Posterior cingulate gyrus (tissue), 11 donors: ENCODE measurements at places on chromosomes 2 and 18.

DNA sequence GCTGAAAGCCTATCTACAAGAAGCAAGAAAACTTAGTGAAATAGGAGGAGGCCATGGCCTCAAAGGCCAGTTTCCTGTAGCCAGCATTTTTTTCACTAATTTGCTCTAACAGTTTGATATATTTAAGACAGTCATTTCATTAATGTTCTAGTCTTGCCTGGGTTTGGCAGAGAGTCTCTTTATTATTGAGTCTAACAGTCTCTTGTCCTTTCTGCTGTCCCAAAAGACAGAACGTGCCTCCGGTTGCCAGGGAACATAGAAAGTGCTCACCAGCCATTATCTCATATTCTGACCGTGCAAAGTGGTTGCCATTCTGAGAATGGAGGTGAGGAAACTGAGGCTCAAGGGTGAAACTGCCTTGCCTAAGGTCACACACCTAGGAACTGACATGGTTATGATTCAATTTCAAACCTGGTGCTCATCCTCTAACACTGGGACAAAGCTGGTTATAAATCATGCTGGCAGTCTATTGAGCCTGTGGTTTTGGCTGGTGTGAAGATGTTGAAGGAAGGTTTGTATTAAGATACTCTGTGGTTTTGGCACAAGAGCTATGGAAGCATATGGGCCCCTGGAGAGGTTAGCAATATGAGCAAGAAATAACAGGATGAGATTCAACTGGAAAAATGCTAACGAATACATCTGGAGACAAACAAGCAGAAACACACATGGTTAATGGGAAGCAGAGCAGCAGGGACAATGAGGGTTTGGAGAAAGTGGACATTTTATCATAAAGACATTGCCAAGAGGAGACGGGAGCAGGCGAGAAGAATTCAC, 903.3 kb upstream of the KLHL29 start:
- no peak for DNase-seq

GRCh38 chr18:45688833-45689232, 35.1 kb upstream of the SLC14A1 start:
- DNase-seq = no peak

DNA sequence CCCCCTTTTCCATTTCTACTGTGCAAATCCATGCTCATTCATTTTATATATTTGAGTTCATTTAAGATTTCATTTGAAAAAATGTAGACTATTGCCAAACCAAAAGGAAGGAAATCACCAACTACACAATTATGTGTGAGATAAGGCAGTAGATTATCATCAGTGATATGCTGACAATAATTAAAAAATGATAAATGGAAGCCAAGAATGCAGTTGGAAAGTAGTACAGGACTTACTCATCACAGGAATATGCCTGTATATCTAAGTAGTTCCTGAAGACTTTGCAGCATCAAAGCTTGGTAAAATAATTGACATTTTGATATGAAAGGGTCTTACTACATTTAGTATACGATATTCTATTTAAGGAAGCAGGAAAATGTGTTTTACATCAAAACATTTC, 166.1 kb upstream of the OTX1 start:
- DNase-seq = no peak

DNA sequence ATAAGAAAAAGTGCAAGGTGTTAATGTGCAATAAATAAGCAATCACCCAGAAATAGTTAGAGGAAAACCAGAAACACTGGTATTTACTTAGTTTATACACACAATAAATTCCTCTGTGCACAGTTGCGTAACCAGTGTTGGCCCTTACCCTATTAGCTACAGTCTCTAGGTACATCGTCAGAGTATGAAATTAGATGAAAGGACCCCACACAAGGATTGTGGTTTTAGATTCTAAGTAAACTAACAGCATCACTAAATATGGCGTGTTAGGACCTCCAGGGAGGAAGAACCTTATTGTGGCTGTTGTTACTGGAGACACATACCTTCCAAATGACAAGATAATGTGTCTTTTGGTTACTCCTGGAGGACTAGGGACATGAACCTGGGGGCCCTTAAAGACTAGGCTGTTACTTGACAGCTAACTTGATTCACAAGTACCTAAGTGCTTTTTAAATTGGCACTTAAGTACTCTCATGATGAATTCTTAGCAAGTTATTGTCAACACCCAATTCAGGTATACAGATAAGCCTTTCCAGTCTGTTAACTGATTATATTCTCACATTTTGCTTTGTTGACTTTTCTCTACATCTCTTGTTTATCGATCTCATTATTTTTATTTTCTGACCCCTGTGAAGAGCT, 115.3 kb downstream of the FEZ2 start:
- no peak for DNase-seq

DNA sequence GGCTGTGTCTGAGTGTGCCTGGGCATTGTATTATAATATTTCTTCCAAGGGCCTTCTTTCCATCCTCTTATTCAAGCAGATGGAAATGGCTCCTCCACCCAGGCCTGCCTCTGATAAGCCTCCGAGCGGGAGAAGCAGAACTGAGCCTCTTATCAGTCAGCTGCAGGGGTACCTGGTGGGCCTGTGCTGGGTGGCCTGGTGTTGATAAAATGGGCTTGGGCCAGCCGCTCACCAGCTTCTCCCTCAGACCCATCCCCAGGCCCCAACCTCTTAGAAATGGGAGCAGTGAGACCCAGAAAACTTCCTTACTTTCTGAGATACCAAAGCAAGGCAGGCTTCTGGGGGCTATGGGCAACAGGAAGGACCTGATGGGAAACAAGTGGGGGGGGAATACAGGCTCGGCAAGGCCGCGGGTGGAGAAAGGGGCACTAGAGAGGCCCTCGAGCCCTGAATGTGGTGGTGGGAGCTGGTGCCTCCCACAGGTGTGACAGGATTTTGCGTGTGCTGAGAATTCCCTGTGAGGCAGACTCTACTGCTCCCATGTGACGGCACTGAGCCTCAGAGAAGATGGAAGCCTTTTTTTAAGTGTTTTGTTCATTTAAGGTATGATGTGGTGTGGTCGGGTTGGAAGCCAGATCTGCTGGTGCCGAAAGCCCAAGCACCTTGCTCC, 18.3 kb downstream of the GYPC start:
- DNase-seq = no peak

- DNase-seq = no peak
Measured at GRCh38 chr2:100592226-100592625, 29.4 kb downstream of the PDCL3 start.

GRCh38 chr2:6650311-6650710, 215.4 kb downstream of the CMPK2 start:
- DNase-seq = peak; percentile 9

DNA sequence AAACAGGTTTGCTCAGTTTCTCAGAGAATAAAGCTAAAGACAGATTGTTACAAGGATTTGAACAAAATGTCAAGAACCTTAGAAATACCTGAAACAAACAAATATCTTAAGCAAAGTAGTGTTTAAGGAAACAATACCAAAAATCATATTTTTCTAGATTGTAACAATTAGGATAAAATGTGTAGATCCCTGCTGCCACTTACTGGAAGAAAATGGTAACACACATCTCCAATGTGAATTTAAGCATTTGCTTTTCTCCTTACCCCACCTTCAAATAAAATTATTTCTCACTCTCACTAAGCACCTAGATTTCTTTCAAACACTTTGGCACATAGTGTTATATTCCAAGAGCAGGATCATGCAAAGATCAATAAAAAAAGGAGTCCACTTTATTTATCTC, 34.9 kb downstream of the SUCLG1 start:
- DNase-seq = no peak

DNA sequence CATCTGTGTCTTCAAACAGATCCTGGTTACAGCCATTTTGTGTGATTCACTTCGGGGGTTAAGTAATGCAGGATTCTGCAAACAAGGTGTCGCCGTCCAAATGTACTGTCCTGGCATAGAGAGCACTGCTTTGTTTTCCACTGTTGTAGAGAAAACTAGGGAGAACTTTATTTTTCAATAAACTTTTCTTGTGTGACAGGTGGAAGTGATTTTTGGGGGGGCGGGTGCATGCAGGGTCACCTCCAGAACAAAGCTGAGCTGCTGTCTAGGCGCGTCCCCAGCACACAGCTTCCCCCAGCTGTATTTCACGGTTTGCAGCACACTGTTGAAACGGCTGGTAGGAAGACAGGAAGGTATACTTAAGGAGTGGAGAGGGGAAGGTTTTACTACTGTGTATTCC, 200.6 kb downstream of the MGAT5 start:
- no peak for DNase-seq

GRCh38 chr2:71277147-71277475, 50.2 kb upstream of the PAIP2B start:
- DNase-seq = no peak

DNA sequence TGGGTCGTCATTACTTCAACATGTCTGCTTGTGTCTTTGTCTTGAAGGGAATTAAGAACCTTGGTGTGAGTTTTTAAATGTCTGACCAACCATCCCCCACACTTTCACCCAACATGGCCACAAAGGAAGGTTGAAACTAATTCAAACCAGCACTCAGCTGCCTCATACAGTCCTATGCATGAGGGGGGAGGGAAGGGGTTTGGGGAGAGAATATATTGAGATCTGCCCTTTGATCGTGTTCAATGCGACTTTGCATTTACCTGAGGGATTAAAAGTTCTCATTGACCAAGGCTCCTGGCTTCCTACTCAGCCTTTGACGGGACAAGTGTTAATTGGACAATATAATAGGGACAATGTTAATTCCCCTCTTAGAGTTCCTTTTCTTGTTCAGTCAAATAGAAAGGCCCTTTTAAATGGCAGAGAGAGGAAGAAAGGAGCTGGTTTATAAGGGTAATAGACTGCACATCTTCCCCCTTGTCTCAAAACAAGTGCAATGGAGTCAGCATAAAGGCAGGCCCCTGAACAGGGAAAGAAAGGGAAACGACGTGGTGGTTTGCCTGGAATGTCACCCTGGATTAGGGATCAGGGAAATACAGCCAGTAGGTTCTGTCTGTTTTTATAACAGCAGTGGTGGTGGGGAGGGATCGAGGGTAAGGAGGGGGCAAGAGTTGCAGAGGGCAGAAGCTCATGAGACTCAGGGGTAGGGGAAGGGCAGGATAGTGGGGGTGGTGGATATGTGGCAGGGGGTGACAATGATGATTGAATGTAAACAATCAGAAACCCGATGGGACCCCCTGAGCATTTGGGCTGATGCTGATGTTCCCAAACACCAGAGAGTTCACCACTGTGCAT, 198.7 kb downstream of the MYCN start:
- DNase-seq = no peak

DNA sequence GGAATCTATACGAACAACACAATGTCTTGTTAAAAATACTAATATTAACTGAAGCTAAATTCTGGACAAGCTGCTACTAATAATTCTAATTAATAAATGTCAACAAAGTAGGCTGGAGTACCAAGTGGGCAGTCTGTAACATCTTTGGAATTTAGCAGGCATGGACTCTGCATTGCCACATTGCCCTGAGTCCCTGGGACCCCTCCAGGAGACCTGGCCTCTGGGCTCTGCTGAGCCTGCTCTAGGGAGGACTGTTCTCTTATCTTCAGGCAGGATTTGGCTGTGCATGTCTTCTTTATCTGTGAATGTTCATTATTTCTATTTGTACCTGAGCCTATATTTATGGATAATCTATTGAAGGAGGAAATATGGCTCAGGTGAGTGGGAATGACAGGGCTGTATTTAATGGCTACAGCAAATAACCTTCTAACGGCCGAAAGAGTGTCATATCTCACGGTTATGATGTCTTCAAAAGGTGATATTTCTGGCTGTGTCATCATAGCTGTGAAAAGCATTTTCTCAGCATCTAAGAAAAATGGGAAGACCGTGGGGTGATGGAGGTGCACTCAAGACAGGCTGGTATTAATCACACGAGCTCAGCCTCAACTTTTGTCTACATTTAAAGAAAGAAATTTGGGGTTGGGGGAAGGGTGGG, 28.6 kb upstream of the SETBP1 start:
- DNase-seq = no peak

DNA sequence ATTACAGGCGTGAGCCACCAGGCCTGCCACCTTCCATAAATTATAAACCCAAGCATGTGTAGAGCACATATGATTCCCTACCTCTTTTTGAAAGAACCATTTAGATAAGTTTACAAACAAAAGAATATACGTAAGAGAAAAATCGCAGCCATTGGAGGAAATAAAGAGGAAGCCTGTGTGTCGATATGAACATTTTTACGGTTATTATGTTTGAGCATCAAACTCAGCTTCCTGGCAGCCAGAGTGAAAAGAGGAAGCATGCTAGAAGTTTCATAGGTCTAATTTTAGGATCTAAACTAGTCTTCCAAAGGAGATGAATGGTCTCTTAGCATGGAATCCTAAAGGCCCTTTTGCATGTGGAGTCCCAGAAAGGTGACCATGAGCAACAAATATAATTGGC, 104.3 kb downstream of the PLB1 start:
- no peak for DNase-seq

DNA sequence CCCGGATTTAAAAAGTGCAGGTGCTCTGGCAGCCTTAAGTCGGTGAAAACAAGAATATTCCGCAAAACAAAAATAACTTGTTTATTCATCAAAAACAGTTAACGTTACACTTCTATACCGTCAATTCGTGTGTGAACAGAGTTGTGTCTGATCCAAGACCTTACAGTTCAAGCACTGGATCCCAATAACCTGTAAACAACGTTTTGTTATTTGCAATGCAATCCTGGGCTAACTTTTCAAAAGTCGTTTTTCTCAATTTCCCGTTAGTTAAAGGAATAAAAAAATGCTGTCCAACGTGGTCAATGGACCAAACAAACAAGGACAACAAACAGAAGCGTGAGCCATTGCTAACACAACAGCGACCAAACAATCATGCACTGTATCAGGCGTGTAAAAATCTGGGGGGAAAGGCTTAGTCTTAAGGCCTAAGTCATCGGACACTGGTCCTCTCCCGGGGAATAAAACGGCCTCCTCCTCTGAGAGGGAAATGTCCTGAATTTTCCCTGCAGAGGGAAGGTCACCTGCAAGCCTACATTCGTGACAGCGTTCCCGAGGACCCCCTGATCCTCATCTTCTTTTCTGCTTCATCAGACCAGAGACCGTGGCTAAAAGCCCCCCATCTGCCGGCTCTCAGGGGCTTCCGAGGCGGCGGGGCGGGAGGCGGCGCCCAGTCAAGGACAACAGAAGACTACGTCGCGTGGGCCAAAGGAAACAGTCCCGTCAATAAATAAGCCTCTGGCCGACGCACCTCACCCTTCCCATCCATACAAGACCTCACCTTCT, 490 bp downstream of the NDUFS1 start:
- no peak for DNase-seq

DNA sequence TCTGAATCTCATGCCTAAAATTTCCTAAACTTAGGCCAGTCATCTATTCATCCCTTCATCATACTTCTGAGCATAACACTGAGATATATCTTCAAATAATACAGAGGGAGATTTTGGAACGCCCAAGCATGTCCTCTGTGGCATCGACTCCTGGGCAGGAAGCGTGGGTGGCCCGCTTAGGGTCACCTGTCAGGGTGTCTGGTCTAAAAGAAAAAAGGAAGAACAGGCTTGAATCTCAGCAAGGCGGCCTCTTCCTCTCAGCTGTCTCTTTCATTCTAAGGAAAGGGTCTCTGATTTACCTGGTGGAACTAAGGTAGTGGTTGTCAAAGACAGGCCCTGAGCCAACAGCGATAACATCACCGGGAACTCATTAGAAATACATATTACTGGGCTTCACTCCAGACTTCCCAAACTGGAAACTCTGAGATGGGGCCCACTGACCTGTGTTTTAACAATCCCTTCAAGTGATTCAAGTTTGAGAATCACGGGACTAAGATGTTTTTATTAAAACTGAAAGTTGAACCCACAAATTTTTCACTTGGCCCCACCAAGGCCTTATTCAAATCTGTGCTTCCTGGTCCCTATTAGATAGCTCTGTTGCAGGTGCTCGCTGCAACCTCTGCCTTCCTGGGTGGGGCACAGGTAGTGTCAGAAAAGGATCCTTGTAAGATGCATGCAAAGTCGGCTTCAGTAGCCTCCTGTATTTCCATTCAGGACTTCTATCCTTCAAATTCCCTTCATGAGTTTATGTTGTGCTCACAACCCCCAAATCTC, 162.3 kb upstream of the CCDC68 start:
- DNase-seq = no peak

- DNase-seq = no peak
Measured at GRCh38 chr18:2654169-2654927, 1.2 kb upstream of the SMCHD1 start.
